Activated naive CD4-positive, alpha-beta T cell treated with anti-CD3 and anti-CD28 coated beads, Interleukin-2, amount 50 U/mL, for 72 hours (primary cell): ENCODE measurements at places on chromosomes 16 and 17. TPM values are rescaled to one million over a fixed set of nuclear protein-coding genes. Genes with fewer than 3 reads are reported as not detected.

- no peak for DNase-seq
Observed at GRCh38 chr17:47995241-47995935, 24.5 kb downstream of the CDK5RAP3 start.

- no peak for DNase-seq
Observed at GRCh38 chr17:45783593-45784292, 377 bp upstream of the CRHR1 start.

DNA sequence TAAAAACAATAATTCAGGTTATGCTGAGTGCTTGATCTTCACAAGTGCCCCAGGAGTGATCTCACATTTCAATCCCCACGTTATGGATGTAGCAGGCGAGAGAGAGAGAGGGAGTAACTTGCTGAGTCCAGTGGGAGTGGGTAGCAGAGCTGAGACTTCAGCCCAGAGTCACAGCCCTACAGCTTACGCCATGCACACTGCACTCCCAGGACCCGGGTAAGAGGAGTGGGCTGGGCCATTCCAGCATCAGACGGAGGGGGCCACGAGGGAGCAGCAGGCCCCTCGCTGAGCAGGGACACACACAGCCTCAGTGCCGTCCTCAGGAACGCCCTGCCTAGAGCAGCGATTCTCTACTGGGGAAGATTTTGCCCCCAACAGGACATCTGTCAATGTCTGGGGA lies 9.8 kb upstream of the KIF19 start:
- no peak for DNase-seq

- DNase-seq = no peak
Observed at GRCh38 chr16:67902831-67903230, 9.8 kb downstream of the PSKH1 start.

DNA sequence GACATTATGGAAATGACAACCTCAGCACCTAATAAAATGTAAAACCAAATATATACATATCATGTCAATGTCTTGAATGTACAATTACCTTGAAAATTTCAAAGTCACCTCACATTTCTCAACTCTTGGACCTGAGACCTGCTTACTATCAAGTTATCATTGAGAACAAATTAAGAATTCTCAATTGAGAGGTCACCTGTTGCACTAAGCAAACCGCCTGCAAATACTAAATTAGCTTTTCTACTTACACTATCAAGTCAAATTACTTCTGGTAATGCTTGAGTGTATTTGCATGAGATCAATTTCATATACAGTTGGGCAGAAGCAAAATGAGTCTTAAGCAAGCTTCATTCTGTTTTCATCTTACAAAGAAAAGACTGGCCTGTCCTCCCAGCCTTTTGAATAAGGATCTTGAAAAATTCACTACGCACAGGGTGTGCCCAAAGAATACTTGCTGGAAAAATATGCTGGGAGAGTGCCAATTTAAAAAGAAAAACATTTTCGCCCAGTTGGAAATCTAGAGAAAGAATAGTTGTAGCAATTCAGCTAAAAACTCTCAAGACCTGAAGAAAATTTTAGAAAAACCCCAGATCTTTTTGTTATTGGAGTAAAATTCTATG lies 35.7 kb downstream of the KANSL1 start:
- DNase-seq = no peak

GRCh38 chr16:2469399-2470233 lies 1.5 kb upstream of the NTN3 start:
- no peak for DNase-seq

- no peak for DNase-seq
Observed at GRCh38 chr17:48453447-48453846, 23.4 kb upstream of the SKAP1 start.

DNA sequence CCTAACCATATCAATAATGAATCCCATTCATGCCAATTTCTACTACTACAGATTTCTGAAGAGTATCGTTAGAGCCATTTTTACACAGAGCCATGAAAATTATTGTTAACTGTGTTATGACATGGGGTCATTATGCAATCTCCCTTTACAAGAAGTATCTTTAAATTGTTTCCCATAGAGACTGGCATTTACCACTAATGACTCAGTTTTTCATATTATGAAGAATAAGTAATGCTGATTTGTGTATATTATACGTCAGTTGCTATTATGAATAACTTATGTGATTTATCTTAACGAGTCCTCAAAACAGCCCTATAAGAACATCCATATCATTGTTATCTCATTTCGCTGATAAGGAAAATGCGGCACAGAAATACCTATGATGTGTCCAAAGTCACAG lies 173.8 kb downstream of the KCNJ2 start:
- DNase-seq = no peak

DNA sequence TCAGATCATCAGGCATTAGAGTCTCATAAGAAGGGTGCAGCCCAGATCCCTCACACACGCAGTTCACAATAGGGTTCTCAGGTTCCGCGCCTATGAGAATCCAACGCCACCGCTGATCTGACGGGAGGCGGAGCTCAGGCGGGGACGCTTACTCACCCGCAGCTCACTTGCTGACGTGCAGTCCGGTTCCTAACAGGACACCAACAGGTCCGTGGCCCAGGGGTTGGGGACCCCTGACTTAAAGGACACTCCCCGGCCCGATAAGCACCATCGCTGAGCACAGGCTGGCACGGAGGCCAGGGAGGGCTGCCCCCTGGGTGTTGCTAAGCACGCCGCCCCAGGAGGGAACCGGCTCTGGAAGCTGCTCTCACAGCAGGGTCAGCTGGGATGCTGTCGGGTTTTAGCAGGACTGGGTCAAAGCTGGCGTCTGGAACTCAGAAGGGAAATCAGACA lies 30.1 kb upstream of the BAHCC1 start:
- DNase-seq = peak; percentile 48

DNA sequence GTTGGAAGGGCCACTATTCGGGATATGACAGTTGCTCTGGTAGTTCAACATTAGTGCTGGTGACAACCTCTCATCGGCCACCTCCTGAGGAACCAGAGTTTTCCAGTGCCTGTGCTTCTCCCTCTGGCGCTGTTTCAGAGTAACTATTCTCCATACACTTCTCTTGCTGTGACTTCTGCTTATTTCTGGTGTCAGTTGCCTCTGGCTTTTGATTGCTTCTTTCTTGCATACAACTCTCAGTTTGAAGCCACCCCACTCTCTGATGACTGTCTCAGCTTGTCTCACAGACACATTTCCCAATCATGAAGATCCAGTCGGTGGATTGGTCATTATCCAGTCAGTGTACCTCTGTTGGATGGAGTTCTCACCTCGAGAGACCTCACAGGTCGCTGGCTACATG lies 3.4 kb upstream of the TM4SF5 start:
- DNase-seq = no peak

DNA sequence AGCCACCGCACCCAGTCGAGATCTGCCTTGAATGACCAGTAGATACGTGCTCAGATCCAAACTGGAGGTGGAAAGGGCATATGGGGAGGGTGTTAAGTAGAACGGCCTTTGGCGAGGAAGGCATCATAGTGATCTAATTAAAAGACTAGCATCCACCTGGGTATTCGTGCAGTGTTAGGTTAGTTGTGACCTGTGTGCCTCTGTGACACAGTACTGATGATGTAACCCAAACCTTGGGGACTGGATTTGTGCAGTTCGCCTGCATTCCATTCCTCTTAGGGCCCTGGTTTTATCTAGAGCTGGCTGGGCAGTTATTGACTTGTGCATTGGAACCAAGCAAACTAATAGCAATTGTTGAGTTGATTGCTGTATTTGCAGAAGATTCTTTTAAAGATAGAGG lies 47.9 kb downstream of the SNX29 start:
- DNase-seq = no peak

DNA sequence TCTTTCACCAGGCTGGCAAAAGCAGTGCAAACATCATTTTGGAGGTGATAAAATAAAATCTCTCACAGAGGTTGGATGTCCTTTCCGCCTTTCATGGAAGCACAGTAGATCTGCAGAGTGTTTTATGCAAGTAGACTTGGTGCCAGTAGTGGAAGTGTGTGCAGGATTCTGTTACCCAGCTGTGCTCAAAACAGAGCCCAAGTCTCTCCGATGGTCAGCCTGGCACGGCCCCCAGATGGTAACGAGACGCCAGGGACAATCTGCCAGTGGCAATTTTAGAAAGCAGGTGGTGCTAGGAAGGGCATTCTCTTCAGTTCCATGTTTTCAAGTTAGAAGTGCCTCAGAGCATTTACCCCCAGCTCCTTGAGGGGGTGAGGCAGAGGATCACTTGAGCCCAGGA lies 1.5 kb upstream of the MTHFSD start:
- DNase-seq = no peak

DNA sequence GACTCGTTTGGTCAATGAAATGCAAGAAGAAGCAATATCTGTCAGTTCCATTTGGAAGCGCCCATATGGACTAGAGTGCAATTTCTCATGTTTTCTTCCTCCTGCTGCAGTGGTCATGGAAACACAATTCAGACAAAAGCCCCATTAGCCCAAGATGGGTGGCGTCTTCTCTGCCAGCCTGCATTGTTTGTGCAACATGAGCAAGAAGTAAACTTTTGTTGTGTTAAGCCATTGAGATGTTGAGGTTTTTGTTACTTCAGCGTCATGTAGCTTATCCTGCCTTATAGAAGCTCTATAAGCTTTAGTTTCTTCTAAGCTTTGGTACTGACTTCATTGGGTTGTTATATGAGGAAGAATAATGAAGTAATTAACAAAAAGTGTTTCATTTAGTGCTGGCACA lies 137.4 kb downstream of the NPIPB5 start:
- DNase-seq = no peak

ASGR1 gene
- total RNA-seq = 3.9 TPM

GRCh38 chr17:73877962-73878361 lies 233.7 kb upstream of the SDK2 start:
- DNase-seq = no peak

DNA sequence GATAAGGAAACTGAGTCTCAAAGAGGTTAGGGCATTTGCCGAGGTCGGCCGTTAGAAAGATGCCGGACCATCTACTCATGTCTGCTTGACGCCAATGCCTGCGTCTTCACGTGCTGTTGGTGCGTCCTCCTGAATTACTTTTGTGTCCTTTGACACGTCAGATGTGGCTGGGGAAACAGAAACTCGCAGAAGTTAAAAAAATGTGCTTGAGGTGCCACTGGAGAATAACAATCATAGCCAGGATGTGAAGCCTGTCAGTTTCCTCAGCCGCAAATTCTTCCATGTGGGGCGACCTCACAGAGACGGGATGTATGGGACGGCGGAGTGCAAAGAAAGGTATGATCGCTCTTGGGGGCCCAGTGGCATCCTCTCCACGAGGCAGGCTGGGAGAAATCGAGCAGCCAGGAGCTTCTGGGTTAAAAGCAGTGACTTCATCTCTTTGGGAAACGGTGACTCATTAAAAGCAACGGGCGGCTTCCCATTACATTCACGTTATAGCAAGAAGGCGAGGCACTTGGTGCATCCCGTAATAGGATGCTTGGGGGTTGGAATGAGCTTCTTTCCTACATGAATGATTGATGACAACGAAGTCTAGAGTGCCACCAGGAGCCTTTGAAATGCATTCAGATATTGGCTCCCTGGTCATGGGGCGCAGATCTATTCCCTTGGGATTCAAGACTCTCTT lies 67.8 kb downstream of the BMERB1 start:
- DNase-seq = no peak

DNA sequence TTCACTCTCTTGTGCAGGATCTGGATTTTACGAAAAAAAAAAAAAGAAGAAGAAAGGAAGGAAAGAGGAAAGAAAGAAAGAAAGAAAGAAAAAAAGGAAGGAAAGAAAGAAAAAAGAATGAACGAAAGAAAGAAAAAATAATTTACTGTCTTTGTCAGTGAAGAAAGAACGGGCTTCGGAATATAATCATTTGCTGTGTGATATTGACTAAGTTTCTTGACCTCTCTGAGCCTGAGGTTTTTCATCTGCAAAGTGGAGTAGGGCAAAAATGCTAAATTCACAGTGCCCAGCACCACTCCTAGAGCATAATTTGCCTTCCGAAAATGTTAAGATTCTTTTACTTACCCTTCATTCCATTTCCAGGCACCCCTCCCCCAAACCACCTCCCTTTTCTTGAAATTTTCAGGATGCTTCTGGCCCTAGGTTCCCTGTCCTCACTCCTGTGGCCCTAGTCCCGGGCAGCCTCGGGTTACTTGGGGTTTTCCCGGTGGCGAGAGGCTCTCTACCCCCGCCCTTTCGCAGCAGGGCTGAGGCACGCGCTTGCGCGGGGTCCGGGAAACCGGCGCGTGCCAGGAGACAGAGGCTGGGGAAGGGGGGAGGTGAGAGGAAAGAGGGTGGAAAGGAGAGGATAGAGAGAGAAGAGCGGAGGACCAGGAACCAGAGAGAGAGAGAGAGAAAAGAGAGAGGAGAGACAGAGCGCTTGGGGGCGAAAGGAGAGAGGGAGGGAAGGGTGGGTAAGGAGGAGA lies at the start of gene CNTNAP1:
TSS of gene CNTNAP1 (plus strand) at position 556 of the 746 bp plus-strand sequence. CDS start 299 bp downstream, outside the sequence.
- no peak for DNase-seq

DNA sequence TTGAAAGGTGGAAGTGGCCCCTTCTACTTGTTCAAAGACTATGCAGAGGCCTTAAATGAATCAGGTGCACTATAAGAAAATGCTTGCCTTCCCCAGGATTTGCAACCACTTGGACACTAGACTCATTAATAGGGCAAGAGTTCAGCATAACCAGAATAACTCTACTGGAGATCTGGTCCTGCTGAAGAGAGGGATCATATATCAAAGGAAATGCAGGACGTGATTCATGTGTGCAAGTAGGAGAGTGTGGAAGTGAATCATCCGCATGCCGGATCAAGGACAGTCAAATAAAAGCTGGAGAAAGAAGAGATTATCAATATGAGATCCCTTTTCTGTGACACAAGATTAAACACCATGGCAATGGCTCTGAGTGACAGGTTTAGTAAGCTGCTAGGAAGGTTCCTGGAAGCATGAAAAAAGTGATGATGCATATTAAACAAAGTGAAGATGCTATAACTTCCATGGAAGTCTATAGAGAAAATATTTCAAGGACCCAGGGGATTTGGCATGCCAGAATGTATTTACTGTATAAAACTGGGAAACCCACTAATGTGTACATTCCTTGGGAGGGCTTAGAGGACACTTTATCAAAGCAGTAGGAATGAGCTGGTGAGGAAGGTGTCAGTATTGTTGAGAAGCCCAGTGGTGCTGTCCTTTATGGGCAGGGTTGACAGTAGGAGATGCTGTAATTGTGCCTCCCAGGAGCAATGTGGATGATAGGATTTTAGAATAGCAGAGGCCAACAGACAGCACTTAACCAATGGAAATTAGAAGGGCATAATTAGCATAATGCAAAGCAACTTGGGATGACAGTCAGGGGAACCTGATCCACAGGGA lies 133.1 kb downstream of the ABCA8 start:
- DNase-seq = no peak

- no peak for DNase-seq
Observed at GRCh38 chr17:70355185-70355584, 185.9 kb downstream of the KCNJ2 start.

BHLHA9 gene
- total RNA-seq = not detected

CYB5B gene
- 153 TPM for total RNA-seq

ZMYND15 gene
- total RNA-seq = 0.29 TPM

HEXIM1 gene
- total RNA-seq = 50.9 TPM
